Right kidney (tissue), 9 donors: ENCODE measurements at places on chromosomes 5 and 9.
A peak's percentile ranks its signal among the peaks of the same experiment; 100 is the strongest.

- no peak for DNase-seq
Measured at GRCh38 chr9:128202648-128203023, 543 bp upstream of the DNM1 start.

- no peak for DNase-seq
Measured at GRCh38 chr5:123997064-123997461, 485.1 kb downstream of the CSNK1G3 start.

GRCh38 chr5:6712142-6712576, 1.1 kb upstream of the TENT4A start:
- DNase-seq: no peak

DNA sequence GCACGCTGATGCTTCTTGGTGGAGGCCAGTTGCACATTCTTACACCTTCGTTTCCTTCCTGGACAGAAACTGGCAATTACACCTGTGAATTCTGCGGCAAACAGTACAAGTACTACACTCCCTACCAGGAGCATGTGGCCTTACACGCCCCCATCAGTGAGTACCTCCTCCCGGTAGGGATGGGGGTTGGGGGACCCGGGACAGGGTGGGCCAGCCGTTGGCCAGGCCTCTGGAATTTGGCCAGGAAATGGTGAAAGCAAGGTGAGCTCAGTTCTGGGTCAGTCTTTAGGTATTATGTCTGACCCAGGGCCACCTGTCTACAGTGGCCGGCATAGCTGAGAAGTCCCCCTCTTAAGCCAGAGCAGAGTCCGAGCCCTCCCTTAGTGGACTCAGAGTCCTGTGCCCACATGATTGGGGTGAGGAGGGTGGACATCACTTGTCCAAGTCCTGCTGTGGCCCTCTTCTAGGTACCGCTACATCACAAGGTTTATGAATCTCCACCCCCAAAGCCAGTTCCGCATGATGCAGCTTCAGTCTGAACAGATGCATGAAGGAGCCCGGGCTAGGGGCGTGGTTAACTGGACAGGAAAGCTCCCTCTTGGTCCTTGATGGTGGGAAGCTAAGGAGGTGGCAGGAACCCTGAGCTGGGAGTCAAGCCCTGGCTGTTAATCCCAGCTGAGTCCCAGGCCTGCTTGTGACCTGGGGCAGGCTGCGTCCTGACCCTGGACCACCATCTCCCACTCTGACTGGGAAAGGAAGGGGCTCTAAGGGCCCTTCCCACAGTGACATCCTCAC, 61.3 kb downstream of the AMBP start:
- no peak for DNase-seq

GRCh38 chr9:89676281-89676680, 71.5 kb downstream of the GADD45G start:
- no peak for DNase-seq

- no peak for DNase-seq
Measured at GRCh38 chr9:126149661-126150060, 177.0 kb upstream of the MVB12B start.

- DNase-seq: no peak
Measured at GRCh38 chr5:135008981-135009735, 24.9 kb downstream of the PITX1 start.

DNA sequence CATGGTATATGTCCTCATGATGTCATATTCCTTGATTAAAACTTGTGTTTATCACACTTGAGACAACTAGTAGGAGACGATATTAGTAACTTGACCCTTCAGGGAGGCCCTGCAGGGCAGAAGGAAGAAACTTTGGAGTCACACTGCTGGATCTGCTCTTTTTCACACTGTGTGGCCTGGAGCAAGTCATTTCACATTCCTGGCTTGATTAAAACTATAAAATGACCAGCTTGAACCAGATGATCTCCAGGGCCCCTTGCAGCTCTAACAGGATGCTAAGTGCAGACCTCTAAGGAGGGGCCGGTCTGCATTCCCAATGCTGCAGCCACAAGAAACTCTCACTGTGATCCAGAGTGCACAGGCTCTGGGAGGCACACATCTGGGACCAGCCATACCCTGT, 146.4 kb upstream of the ZNF366 start:
- DNase-seq: peak; percentile 12

DNA sequence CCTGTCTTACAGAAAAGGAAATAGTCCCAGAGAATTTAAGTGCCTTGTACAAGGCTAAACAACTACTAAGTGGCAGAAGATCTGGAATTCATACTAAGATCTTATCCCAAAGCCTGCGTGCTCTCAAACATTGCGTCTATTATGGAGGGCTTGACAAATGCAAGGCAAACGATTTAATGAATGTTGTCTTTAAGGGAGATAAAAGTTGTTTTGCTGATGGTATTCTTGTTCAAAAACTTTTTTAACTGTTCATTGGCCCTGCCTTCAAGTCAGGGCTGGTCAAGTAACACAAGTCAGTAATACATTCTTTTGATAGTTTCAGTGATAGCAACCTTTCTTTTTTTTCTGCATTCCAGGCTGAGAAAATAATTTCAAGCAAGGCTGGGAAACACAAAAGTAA, 1.7 kb upstream of the SLC38A9 start:
- no peak for DNase-seq

DNA sequence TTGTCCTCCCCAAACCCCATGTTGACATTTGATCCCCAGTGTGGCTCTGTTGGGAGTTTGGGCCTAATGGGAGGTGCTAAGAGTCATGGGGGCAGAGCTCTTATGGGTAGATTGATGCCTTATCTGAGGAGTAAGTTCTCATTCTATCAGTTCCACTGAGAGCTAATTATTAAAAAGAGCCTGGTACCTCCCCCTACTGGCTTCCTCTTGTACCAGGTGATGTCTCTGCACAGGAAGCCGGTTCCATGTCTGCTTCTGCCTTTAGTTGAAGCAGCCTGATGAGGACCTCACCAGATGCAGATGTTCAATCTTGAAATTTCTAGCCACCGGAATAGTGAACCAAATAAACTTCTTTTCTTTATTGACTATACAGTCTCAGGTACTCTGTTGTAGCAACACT, 10.8 kb downstream of the GABRB2 start:
- no peak for DNase-seq

DNA sequence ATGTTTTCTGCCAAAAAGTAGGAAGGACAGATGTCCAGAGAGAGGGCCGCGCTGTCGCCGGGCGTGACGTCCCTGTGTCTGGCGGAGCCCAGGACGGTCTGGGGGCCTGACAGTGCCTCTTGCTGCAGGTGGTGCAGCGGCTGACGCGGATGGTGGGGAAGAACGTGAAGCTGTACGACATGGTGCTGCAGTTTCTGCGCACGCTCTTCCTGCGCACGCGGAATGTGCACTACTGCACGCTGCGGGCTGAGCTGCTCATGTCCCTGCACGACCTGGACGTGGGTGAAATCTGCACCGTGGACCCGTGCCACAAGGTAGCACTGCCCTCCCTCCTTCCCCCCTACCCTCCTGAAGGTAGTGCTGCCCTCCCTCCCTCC, 7.8 kb downstream of the NELFB start:
- DNase-seq: no peak

DNA sequence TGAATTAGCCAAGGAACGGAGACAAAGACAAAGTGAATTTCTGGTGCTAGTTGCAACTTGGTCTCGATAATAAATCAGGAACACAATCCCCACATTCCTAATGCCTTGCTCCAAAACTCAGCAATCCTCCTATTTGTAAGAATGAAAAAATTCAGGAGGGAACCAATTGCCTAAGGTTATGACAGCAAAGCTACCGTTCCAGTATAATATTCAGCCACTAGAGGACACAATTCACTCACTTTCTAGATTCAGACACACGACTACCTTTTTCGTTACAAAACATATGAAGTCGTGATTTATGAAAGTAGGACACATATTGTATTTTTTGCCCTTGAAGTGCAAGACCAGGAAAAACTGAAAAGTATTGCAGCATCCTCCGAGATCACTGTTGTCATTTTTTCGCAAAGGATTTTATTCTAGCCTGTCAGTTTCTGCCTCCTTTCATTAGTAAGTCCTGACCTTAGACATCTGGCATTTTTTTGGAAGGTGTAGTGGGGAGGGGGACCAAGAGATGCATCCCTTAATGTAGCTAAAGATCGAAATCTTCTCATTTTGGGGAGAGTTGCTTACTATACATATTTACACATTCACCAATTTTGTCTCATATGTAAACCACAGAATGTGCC, 133.1 kb downstream of the DOCK8 start:
- DNase-seq: no peak

- DNase-seq: no peak
Measured at GRCh38 chr5:78253201-78253600, 41.3 kb downstream of the AP3B1 start.

GRCh38 chr9:128408963-128409431, 11.7 kb upstream of the CERCAM start:
- DNase-seq: no peak

DNA sequence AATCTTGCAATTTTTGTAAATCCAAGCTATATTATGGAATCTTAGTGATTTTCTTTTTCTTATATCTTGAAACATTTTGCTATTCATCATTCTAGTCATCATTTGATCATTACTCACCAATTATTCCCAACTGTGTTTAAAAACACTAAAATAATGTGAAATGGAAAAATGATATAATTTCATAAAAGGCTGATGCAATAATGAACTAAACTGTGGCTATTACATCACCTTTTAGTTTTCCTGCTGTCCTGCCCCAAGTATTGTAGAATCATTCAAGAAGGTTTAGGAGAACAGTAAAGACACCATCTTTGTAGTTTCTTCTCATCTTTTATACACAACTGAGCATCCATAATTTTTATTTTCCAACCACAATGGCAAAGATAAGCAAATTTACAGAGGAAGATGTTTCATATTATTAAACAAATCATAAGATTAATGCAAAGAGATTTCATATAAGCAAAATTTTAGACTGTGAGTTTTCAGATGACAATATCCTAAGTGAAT, 431.0 kb upstream of the SLC30A5 start:
- no peak for DNase-seq

GRCh38 chr9:121222524-121223171, 21.0 kb upstream of the RAB14 start:
- DNase-seq: no peak

- no peak for DNase-seq
Measured at GRCh38 chr5:5505815-5506214, 83.3 kb downstream of the ICE1 start.

GRCh38 chr5:565782-566440, 41.7 kb upstream of the SLC9A3 start:
- peak; percentile 9 for DNase-seq

- DNase-seq: no peak
Measured at GRCh38 chr5:10644192-10644591, 80.3 kb downstream of the ANKRD33B start.

- no peak for DNase-seq
Measured at GRCh38 chr9:136447173-136447778, 7.6 kb upstream of the INPP5E start.

DNA sequence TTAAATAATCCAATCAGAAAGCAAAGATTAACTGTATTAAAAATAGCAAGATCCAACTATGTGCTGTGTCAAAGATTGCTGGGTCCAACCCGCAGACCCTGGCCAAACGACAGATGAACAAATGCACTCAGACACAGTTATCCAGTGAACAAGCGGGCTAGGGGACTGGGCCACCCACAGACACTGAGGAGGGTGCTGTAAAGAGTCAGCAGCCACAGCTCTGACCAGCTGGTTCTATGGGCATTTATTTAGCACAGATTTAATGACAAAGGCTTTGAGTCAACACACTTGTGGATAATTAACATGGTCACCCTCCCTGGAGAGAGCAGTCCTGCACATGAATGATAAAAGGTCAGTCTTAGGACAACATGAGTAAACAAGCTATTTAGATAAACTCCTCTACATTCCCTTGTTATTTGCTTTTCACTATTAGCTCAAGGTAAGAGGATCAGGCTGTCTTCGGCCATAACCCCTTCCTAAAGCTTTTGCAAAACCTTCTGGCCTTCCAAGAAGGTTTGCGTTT, 424.9 kb downstream of the HINT1 start:
- DNase-seq: no peak

GRCh38 chr5:104733063-104733669, 1170.6 kb upstream of the NUDT12 start:
- DNase-seq: no peak

DNA sequence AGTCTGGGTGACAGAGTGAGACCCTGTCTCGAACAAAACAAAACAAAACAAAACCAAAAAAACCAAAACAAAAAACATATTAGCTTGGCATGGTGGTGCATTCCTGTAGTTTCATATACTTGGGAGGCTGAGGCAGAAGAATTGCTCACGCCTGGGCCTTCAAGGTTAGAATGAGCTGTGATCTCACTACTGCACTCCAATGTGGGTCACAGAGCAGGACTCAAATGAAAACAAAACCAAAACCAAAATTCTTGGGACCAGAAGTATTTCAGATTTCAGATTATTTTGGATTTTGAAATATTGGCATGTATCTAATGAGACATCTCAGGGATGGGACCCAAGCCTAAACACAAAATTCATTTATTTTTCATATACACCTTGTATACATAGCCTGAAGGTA, 80.2 kb downstream of the TMC1 start:
- DNase-seq: no peak

GRCh38 chr9:121207371-121207940, 5.8 kb upstream of the RAB14 start:
- DNase-seq: no peak

DNA sequence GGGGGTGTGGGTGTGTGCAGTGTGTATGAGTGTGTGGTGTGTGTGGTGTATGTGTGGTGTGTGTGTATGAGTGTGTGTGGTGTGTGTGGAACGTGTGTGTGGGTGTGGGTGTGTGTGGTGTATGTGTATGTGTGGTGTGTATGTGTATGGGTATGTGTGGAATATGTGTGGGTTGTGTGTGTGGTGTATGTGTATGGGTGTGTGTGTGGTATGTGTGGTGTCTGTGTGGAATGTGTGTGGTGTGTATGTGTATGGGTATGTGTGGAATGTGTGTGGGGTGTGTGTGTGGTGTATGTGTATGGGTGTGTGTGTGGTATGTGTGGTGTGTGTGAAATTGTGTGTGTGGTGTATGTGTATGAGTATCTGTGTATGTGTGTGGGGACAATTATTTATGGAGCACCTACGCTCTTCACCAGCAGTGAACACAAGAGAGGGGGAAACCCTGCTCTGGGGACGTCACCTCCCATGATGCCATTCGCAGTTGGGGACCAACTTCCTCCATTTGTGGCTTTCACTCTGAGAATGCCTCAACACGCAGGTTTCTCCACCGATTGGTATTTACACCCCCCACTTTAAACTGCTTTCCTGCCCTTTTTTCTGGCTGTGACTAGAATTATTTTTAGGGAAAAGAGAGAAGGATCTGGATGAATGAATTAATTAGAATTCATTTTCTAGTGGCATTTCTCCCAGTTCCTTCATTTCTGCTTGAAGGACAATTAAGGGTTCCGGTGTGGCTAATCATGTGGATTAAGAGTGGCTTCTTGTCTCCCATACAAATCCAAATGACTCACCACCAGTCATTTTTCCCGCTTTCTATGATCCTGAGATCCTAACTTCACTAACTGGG, 238.1 kb downstream of the ROR2 start:
- no peak for DNase-seq

GRCh38 chr9:26551971-26552370, 340.6 kb downstream of the CAAP1 start:
- no peak for DNase-seq

GRCh38 chr5:10936081-10936855, 175.2 kb upstream of the DAP start:
- no peak for DNase-seq

- no peak for DNase-seq
Measured at GRCh38 chr5:6632324-6632887, 438 bp downstream of the NSUN2 start.
